Gastrocnemius medialis (tissue), 4 donors: ENCODE measurements at places on chromosomes 7 and 10. TPM values are rescaled to one million over a fixed set of nuclear protein-coding genes. Genes with fewer than 3 reads are reported as not detected.

Gene BAIAP2L1
- 0.59 TPM for total RNA-seq

Gene CARD11
- not detected for total RNA-seq

Gene MAPK8
- 44.5 TPM for total RNA-seq

Gene FOXP2
- total RNA-seq, result 7.2 TPM

GRCh38 chr10:118584181-118584954, 11.1 kb downstream of the PRLHR start:
- H3K4me1 ChIP-seq, result no peaks in the 10 kb centered on the region
- no peaks in the 10 kb centered on the region for H3K27me3 ChIP-seq
- H3K36me3 ChIP-seq, result no peaks in the 10 kb centered on the region
- H3K4me3 ChIP-seq, result no peak overlapping the region
- no peak overlapping the region for H3K27ac ChIP-seq
- no peak for DNase-seq

DNA sequence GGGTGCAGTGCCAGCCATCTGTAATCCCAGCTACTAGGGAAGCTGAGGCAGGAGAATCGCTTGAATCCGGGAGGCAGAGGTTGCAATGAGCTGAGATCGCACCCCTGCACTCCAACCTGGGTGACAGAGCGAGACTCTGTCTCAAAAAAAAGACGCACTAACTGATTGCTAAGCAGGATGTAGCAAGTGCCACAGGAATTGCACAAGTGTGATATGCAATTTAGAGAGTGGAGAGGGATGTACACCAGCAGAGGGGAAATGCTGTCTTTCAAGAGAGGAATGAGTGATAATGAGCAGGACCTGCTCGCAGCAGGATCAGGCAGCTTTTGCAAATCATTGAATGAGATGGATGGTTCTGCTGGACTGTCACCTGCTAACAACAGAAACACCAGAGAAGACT, 13.3 kb upstream of the SLC16A12 start:
- H3K4me1 ChIP-seq, result no peaks in the 10 kb centered on the region
- no peaks in the 10 kb centered on the region for H3K36me3 ChIP-seq
- H3K4me3 ChIP-seq, result no peak overlapping the region
- no peak overlapping the region for H3K27ac ChIP-seq
- DNase-seq, result no peak

- H3K27ac ChIP-seq, result no peak overlapping the region
- no peak overlapping the region for H3K4me3 ChIP-seq
- DNase-seq, result no peak
- no peaks in the 10 kb centered on the region for H3K36me3 ChIP-seq
- no peaks in the 10 kb centered on the region for H3K27me3 ChIP-seq
Measured at GRCh38 chr10:68876246-68877138, 24.6 kb upstream of the DDX50 start.

GRCh38 chr7:144388950-144389349, 14.5 kb downstream of the NOBOX start:
- no peaks in the 10 kb centered on the region for H3K4me1 ChIP-seq
- no peak for DNase-seq
- no peak overlapping the region for H3K4me3 ChIP-seq
- no peak overlapping the region for H3K27ac ChIP-seq
- no peaks in the 10 kb centered on the region for H3K36me3 ChIP-seq

DNA sequence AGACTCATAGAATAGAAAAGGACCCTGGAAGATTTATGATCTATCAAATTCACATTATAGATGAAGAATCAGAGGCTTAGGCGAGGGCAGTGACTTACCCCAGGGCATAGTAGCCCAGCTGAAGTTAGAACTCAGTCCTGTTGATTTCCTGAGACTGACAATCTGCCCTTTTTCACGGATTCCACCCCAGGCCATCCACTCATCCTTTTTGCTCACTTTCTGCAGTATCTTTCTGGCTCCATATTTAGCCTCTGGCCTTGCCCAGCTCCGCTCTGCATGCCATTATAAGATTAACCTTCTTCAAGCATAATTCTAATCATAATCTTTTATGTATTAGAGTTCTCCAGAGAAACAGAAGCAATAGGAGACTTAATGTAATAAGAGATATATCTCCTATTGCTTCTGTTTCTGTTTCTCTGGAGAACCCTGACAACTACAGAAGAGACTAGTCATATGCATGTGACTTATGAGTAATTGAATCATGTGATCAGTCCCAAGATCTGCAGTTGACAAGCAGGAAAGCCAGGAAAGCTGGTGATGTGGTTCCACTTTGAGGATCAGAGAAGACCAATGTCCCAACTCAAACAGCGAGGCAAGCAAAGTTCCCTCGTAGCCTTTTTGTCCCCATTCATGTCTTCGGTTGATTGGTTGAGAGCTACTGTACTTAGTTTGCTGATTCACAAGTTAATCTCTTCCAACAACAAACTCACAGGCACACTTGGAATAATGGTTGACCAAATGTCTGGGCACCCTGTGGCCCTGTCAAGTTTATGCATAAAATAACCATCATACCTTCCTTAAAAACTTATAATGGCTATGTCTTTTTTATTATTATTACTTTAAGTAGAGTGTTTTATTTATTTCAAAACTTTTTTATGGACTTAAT, 412.1 kb downstream of the SUGCT start:
- no peaks in the 10 kb centered on the region for H3K36me3 ChIP-seq
- H3K27ac ChIP-seq, result no peak overlapping the region
- no peak for DNase-seq
- H3K4me1 ChIP-seq, result no peaks in the 10 kb centered on the region
- H3K4me3 ChIP-seq, result no peak overlapping the region

DNA sequence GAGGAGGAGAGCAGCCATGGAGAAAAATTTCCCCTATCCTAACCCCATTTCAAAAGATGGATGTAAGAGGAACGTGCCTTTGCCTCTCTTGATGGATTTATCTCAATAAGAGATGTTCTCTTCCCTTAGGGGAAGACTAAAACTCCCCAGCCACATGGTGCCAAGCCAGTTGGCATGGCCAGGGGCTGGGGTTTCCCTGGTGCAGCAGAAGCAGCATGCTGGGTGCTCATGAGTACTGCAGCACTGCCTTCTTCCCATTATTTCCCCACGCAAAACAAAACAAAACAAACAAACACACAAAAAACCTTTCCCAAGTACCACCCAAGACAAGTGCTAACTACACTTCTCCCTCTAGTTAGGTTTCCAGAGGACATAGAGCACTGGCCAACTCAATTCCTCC, 97.2 kb downstream of the DOCK4 start:
- no peak overlapping the region for H3K27ac ChIP-seq
- peaks cover 54% of the 10 kb centered on the region for H3K4me1 ChIP-seq
- no peak for DNase-seq
- no peaks in the 10 kb centered on the region for H3K27me3 ChIP-seq

- no peak for DNase-seq
- H3K36me3 ChIP-seq, result no peaks in the 10 kb centered on the region
- H3K27ac ChIP-seq, result no peak overlapping the region
- peaks cover 17% of the 10 kb centered on the region for H3K27me3 ChIP-seq
- H3K4me1 ChIP-seq, result no peaks in the 10 kb centered on the region
Measured at GRCh38 chr10:133528296-133528844, 1.2 kb downstream of the CYP2E1 start.
